ENCODE measurements at places on chromosomes 16 and 17. TPM values are rescaled to one million over a fixed set of nuclear protein-coding genes. Genes with fewer than 3 reads are reported as not detected.

DNA sequence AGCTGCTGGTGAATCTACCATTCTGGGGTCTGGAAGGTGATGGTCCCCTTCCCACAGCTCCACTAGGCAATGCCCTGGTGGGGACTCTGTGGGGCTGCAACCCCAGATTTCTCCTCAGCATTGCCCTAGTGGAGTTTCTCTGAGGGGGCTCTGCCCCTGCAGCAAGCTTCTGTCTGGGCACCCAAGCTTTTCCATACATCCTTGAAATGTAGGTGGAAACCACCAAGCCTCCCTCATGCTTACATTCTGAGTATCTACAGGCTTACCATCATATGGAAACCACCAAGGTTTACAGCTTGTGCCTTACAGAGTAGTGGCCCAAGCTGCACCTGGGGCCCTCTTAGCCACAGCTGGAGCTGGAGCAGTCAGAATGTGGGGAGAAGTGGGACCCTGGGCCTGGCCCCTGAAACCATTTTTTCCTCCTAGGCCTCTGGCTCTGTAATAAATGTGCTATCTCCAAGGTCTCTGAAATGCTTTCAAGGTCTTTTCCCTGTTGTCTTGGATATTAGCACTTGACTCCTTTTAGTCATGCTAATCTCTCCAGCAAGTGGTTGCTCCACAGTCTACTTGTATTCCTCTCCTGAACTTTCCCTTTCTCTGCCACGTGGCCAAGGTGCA lies 19.6 kb upstream of the DLX3 start:
- DNase-seq, result no peak
- H3K27ac ChIP-seq, result no peak overlapping the region
- peaks cover 10% of the 10 kb centered on the region for H3K27me3 ChIP-seq
- no peak overlapping the region for H3K4me3 ChIP-seq

GRCh38 chr16:22771551-22771950 lies 42.4 kb upstream of the HS3ST2 start:
- no peak overlapping the region for H3K27ac ChIP-seq
- H3K36me3 ChIP-seq, result no peaks in the 10 kb centered on the region
- no peak overlapping the region for H3K4me3 ChIP-seq

DNA sequence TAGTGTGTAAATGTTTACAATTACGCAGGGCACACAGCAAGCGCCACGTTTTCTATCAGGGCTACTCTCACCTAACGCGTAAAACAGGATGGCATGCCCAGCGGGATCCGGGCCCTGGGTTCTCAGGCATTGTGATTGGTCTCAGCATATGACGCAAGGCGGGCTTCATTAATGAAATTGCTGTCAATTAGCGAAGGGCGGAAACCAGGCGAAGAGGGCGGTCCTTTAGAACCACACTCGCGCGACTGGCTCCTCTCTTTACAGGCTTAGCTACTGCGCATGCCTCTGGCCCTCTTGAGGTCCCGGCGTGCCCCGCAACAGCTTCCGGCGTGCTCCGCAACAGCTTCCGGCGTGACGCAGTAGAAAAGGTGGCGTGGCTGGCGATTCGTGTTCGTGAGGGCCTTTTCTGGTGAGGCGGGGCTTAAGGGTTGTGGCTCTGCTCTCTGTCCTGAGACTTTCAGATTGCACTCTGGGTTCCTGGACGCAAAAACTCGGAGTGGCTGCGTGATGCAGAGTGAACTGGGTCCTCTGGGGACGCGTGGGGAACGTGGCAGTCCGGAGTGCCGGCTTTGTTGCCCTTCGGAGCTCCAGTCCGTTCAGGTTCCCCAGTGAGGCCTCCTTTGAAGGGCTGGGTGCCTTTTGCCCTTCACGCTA lies 9.2 kb downstream of the OR2C1 start:
- DNase-seq, result peak; percentile 54
- H3K4me3 ChIP-seq, result peak overlapping the region; percentile 43
- H3K27ac ChIP-seq, result peak overlapping the region; percentile 75
- H3K4me1 ChIP-seq, result no peaks in the 10 kb centered on the region

DNA sequence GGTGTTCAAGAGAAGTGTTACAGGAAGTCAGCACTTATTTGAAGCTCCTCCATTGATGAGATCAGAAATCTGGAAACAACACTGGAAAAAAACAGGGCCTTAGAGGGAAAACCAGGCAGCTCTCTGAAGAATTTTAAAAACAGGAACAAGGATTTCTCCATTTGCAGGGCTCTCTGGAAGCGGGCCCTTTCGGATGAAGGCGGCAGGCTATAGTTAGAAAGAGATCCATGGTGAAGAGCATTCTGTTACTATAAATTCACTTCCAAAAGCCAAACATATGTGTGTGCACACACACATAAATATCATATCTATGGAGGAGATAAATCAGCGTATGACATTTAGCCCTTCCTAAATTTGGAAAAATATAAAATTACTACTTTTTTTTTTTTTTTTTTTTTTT lies 42.6 kb upstream of the GRIN2A start:
- H3K27me3 ChIP-seq, result no peaks in the 10 kb centered on the region
- no peaks in the 10 kb centered on the region for H3K4me1 ChIP-seq
- H3K27ac ChIP-seq, result no peak overlapping the region
- no peak for DNase-seq

DNA sequence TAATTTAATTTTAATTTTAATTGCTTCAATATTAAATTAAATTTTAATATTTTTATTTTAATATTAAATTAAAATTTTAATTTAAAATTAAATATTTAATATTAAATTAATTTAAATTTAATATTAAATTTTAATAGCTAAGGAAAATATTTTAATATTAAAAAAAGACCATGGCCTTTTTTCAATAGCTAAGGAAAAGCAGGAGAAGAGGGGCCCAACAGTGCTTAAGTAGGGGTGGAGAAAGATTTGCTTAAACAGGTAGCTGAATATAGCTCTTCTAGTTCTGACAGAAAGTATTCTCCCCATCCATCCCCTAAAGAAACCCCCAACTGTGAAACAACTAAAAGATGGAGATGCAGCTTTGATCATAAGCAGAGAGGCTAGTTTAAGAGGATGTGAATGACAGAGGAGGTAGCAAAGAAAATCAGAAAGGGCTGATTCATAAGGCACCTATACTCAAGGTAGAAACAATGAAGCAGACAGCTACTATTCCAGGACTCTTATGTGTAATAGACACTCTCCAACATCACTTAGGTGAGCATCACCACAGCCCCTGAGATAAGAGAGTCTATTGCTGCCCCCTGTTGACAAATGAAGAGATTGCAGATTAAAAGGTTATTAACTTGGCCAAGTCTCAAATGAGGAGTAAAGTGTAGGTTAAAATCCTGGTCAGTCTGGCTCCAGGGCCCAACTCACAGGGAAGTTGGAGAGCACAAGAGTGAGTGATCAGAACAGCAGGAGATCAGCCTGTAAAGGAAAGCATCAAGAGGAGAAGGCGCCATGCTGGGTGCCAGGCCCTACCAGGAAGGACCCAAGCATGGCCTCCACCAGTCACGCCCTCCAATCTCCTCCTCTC lies 7.8 kb upstream of the RNASEK start:
- no peak overlapping the region for H3K4me3 ChIP-seq
- H3K36me3 ChIP-seq, result peaks cover 70% of the 10 kb centered on the region
- peaks cover under 1% of the 10 kb centered on the region for H3K4me1 ChIP-seq
- H3K27me3 ChIP-seq, result no peaks in the 10 kb centered on the region
- DNase-seq, result peak; percentile 75

GRCh38 chr16:66728117-66728787 lies 23.2 kb downstream of the DYNC1LI2 start:
- DNase-seq, result no peak
- no peak overlapping the region for H3K4me3 ChIP-seq
- peaks cover 93% of the 10 kb centered on the region for H3K36me3 ChIP-seq
- H3K4me1 ChIP-seq, result peaks cover 16% of the 10 kb centered on the region
- H3K27me3 ChIP-seq, result no peaks in the 10 kb centered on the region

DNA sequence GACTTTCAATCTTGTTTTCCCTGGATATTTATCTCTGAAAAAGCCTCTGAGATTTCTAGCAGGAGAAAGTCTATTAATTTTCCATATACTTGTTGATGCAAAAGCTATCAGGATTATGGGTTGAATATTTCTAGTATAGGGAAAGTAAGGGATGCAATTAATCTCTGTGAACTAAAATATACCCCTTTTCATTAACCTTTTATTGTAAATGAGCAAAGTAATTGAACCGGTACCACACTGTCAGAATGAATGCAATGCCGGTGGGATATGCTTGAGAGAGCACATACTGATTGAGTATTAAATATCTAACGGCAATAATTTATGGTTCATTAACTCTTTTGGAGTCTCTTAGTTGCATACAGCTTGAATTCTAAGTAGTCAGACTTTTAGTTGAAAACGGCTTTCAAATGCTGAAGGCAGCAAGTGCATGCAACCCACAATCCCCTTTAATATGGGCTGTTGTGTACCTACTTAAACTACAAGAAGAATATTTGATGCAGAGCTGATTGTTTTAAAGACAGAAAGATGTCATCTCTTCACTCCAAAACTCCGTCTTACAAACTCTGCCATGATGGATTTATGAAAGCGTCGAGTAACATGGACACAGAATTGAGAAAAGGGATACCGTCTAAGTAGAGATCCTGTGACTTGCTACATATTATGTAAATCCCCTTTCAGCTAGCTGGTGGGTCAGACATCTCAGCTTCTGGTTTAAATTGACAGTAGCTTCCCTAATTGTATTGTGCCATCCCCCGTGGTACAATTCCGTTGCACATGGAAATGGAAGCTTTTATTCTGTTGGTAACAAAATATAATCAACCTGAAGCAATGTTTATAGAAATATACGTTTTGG lies 141.3 kb upstream of the CDH8 start:
- H3K27ac ChIP-seq, result no peak overlapping the region
- H3K27me3 ChIP-seq, result no peaks in the 10 kb centered on the region

DNA sequence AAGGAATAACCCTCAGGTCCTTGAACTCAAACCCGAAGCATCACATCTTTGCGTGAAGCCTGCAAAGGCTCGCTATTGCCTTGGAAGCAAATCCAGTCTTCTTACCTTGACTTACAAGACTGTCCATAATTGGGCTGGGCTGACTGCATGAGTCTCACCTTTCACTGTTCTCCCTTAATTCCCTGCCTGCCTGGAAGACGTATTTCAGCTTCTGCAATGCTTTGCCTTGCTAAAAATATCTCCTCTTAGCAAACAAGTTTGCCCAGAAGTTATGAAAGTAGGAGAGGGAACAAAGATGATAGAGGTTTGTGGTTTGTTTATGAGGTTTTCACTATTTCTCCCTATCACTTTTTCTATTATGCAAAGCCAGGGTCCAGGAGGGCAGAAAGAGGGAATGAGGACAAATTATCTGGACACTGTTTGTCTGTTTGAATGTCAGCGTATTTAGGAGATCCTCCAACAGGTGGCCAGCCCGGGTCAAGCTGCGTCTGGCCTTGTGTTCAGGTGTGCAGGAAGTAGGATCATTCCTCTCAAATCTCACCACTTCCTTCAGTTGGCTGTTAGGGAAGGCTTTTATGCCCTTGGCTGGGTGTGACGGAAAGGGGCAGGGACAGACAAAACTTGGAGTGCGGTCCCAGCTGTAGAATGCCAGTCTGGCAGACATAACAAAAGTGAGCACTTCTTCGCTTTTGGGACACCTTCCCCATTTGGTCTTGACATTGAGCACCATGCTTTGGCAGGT lies 488.9 kb downstream of the CDH13 start:
- no peak overlapping the region for H3K27ac ChIP-seq
- H3K36me3 ChIP-seq, result no peaks in the 10 kb centered on the region
- no peaks in the 10 kb centered on the region for H3K27me3 ChIP-seq
- no peaks in the 10 kb centered on the region for H3K4me1 ChIP-seq

DNA sequence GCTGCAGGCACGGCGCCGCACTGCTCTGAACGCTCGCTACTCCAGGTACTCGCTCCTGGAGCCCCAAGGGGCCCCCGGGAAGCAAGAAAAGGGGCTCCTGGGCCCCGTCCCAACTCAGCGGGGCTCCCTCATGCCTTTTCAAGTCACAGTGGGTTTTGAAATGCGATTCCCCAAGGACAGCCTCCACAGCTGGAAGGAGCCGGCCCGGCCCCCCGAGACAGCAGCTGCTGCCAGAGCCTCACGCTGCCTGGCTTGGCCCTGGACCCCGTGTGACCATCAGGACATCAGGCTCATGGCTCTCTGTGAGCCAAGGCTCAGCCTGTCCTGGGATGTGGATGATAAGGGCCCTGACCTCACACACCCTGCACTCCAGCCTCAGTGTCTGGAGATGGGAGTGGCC lies 80.6 kb downstream of the LMF1 start:
- H3K4me1 ChIP-seq, result no peaks in the 10 kb centered on the region
- no peak for DNase-seq
- no peak overlapping the region for H3K27ac ChIP-seq
- H3K4me3 ChIP-seq, result no peak overlapping the region
- H3K36me3 ChIP-seq, result no peaks in the 10 kb centered on the region
- H3K27me3 ChIP-seq, result no peaks in the 10 kb centered on the region

DNA sequence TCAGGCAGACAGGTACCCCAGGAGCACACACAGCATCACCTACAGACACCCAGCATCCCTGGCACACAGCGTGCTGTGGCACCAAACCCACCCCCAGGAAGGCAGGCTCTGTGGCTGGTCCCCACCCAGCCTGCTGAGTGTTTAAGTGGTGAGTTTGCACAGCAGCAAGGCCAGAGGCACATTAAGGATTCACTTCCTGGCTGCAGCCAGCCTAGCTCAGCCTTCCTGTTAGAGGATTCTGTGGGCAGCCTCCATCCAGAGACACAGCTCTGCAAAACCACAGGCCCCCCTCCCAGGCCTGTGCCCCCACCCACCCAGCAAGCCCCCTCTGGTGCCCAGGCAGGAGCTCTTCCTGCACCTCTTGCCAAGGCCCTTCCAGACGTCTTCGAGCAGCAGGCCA lies 36.1 kb upstream of the PHB1 start:
- no peak for DNase-seq
- H3K27ac ChIP-seq, result no peak overlapping the region
- H3K36me3 ChIP-seq, result no peaks in the 10 kb centered on the region
- H3K27me3 ChIP-seq, result no peaks in the 10 kb centered on the region
- H3K4me1 ChIP-seq, result peaks cover 19% of the 10 kb centered on the region
- no peak overlapping the region for H3K4me3 ChIP-seq

DNA sequence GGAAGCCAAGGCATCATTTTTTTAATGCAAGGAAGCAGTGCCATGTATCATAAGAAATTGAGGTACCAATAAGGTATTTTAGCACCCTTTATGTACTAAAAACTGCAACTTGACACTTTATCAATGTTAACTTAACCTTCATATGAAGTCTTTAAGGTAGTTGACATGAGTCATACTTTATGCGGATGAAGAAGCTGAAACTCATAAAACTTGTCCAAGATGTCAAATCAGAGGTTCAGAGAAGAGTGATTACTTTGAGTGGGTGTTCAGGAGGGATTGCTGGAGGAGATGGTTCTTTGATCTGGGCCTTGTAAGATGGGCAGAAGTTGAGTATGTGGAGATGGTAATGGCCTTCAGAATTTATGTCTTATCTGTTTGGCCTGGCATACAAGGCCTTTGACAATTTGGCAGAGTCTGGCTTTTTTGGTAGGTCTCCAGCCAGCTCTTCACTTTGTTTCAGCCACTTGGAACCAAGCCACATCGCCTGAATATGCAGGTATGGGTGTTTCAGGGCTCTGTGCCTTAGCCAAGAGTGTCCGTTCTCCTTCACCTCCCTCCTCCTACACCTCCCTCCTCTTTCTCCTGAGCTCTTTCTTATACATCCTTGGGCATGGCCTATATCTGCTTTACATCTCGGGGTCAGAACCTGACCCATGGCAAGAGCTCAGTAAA lies 23.7 kb downstream of the YPEL2 start:
- no peaks in the 10 kb centered on the region for H3K4me1 ChIP-seq
- no peak for DNase-seq
- H3K27ac ChIP-seq, result peak overlapping the region; percentile 81
- no peak overlapping the region for H3K4me3 ChIP-seq

GRCh38 chr16:28943281-28943680 lies 7.5 kb upstream of the NFATC2IP start:
- no peaks in the 10 kb centered on the region for H3K4me1 ChIP-seq
- DNase-seq, result no peak
- H3K27me3 ChIP-seq, result no peaks in the 10 kb centered on the region
- no peak overlapping the region for H3K27ac ChIP-seq

The SLC35G6 gene
- total RNA-seq, result not detected

The CRISPLD2 gene
- total RNA-seq, result 219 TPM

The GPR142 gene
- total RNA-seq, result not detected

The CD300LF gene
- 2.1 TPM for total RNA-seq

The CSF3 gene
- 0.59 TPM for total RNA-seq

The PYDC1 gene
- total RNA-seq, result not detected

The DHRS7C gene
- total RNA-seq, result not detected

All from tibial nerve (tissue), 4 donors.